Stimulated activated CD4-positive, alpha-beta T cell treated with anti-CD3 and anti-CD28 coated beads, Interleukin-1b, Interleukin-23, amount 100 ng/mL, for 48 hours (primary cell): ENCODE measurements at places on chromosomes 11 and 22.
A peak's percentile ranks its signal among the peaks of the same experiment; 100 is the strongest.

GRCh38 chr11:129960216-129961214, 42.1 kb downstream of the PRDM10 start:
- peak; percentile 30 for DNase-seq

DNA sequence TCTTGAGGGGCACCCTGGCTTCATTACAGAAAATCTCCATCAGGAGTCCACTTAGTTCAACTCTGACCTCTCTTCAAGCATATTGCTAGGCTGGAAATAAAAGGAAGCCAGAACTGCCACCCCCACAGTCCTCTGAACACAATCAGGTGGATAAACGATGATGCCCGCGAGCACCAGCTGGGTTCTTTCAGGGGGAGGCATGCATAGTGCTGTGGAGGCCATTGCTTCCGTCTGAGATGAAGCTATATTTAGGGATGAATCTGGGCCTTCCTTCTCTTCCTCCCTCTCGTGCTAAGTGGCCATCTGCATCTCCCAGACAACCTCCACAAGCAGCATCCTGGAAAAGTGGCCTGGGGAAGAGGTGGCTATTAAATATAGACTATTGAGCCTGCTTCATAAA, 3.9 kb upstream of the MICAL2 start:
- DNase-seq, result no peak

- no peak for DNase-seq
Measured at GRCh38 chr11:59555601-59556114, 44.3 kb downstream of the OR4D9 start.

DNA sequence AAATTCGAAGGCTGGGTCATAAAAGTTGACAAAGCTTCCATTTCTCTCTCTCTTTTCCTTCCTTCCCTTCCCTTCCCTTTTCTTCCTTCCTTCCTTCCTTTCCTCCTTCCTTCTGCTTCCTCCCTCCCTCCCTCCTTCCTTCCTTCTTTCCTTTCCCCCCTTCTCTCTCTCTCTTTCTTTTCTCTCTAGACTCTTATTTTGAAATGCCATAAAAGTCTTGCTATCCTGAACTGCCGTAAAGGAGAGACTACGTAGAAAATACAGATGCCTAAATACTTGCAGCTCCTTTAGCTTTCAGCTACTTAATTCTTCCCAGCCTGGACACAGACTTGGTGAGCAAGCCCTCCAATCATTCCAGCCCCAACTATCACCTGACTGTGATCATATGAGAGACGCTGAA, 1644.4 kb downstream of the FAM181B start:
- no peak for DNase-seq

DNA sequence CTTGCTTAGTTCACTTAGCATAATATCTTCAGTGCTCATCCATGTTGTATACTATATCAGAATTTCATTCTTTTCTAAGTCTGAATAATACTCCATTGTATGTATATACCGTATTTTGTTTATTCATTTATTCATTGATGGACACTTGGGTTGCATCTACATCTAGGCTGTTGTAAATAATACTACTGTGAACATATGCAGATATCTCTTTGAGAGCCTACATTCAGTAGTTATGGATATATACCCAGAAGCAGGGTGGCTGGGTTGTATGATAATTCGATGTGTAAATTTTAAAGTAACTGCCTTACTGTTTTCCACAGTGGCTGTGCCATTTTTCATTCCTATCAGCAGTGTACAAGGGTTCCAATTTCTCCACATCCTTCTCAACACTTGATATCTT, 116.5 kb downstream of the TMEM135 start:
- DNase-seq, result no peak
